ENCODE measurements at places on chromosomes 7 and 10.

DNA sequence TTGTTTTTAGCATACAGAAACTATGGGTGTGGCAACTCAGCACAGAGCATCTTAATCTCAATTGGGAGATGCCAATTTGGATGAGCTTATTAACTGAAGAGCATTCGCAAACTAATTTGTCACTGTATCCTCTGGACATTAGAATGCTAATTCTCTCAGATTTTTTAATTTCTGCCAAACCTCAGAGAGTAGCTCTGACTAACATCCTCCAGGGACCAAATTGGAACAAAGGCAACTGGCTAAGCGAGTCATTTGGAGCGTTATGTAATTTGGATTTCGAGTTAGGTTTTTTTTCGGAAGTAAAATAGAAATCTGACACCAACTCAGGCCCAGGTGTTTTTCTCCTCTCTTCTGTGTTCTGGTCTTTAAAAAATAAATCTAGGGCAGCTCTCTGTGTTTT, 201.9 kb downstream of the BMPER start:
- no peak for DNase-seq

- DNase-seq: no peak
Observed at GRCh38 chr7:5276611-5277010, 6.1 kb upstream of the SLC29A4 start.

- DNase-seq: no peak
Observed at GRCh38 chr10:113047151-113047550, 97.1 kb downstream of the TCF7L2 start.

DNA sequence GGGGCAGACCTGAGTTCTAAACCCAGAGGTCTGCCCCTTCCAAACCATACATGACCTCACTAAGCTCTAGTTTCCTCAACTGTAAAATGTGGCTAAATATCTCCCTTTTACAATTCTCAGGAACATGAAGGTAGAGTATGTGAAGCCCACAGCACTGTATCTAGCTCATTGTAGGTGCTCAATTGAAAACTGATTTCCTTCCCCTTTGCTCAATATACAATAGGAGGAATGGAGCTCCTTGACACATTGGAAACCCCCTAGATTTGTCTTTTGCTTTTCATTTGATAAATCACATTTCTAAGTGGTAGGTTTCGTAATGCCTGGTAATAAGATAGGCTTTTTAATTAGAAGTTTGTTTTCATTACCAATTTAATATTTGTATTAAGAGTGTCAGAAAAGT, 153.3 kb downstream of the ARID5B start:
- peak; percentile 69 for DNase-seq

DNA sequence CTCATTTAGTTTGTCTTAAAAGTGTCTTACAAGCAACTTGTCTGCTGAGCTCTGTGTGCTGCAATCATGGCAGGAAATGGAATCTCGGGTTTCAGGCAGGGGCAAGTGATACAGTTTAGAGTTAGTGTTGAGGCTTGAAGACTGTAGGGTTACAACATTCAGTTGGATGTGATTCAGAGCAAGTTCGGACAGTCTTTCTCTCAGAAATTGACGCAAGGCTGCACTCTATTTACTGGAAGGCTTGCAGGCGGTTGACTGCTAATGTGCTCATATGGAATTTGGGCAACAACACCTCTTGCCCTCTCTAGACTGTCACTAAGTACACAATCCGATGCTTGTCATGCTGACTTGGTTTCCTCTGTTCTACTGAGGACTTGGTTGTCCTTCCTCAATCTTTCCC, 161.7 kb upstream of the BMPER start:
- no peak for DNase-seq

DNA sequence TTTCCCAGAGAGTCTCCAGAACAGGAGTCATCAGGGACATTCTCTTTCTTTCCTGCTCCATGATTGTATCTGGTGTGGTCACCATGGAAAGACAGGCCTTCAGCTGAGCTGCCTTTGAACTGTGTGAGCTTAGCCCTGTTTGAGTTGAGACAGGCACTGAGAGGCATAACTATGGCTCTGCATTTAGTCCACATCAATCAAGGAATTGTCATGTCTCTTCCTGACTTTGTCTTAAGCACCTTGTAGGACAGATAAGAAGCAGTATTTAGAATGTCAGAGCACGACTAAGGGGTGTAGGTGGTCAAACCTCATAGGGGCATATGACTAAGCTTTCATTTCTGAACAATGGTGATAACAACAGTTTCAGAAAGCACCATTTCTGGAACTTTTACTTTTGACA, 53.5 kb downstream of the EPDR1 start:
- no peak for DNase-seq

- DNase-seq: no peak
Observed at GRCh38 chr10:37436357-37436756, 311.0 kb downstream of the ANKRD30A start.
